Type B pancreatic cell (in vitro differentiated cells): ENCODE measurements at places on chromosomes 7 and 10.
A peak's percentile ranks its signal among the peaks of the same experiment; 100 is the strongest.

GRCh38 chr10:121949451-121949850 lies 21.6 kb upstream of the ATE1 start:
- DNase-seq, result no peak
- peaks cover 10% of the 10 kb centered on the region for H3K4me1 ChIP-seq
- H3K36me3 ChIP-seq, result peaks cover 18% of the 10 kb centered on the region
- no peak overlapping the region for H3K27ac ChIP-seq

- no peak overlapping the region for H3K27ac ChIP-seq
- no peaks in the 10 kb centered on the region for H3K27me3 ChIP-seq
- H3K36me3 ChIP-seq, result no peaks in the 10 kb centered on the region
- H3K4me1 ChIP-seq, result peaks cover 19% of the 10 kb centered on the region
- DNase-seq, result no peak
Measured at GRCh38 chr7:29639386-29639785, 75.8 kb downstream of the PRR15 start.

- H3K4me1 ChIP-seq, result peaks cover 13% of the 10 kb centered on the region
- H3K27me3 ChIP-seq, result no peaks in the 10 kb centered on the region
- no peak overlapping the region for H3K27ac ChIP-seq
- H3K4me3 ChIP-seq, result no peak overlapping the region
- no peak for DNase-seq
Measured at GRCh38 chr10:61635932-61636331, 26.8 kb upstream of the CABCOCO1 start.

DNA sequence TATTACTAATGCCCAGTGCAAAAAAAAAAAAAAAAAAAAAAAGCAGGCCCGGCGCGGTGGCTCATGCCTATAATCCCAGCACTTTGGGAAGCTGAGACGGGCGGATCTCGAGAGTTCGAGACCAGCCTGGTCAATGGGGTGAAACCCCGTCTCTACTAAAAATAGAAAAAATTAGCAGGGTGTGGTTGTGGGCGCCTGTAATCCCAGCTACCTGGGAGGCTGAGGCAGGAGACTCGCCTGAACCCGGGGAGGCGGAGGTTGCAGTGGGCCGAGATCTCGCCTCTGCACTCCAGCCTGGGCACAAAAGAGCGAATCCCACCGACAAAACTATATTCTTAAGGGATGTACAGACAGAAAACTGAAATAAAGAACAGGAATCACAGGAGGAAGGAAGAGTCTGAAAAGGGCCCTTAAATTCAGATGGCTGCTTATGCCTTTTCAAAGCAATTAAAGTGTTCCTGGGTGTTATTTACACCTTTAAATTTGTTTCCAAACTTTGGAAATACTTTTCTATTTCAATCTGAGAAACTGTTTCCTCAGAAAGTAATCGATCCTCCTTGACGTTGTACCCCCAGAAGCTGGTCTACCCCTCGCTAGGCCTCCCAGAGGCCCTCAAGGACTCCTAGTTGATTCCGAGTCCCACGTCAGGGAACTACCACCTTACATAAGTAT lies 2.0 kb upstream of the KMT2E start:
- peak overlapping the region; percentile 100 for H3K27ac ChIP-seq
- H3K4me3 ChIP-seq, result peak overlapping the region; percentile 99
- H3K36me3 ChIP-seq, result peaks cover 21% of the 10 kb centered on the region
- H3K27me3 ChIP-seq, result peaks cover 8% of the 10 kb centered on the region
- DNase-seq, result no peak
- peaks cover 21% of the 10 kb centered on the region for H3K4me1 ChIP-seq

- no peak for DNase-seq
- H3K36me3 ChIP-seq, result peaks cover 11% of the 10 kb centered on the region
- H3K4me3 ChIP-seq, result no peak overlapping the region
- peaks cover 10% of the 10 kb centered on the region for H3K4me1 ChIP-seq
Measured at GRCh38 chr7:73702226-73702625, 17.2 kb downstream of the STX1A start.

GRCh38 chr10:17178006-17178405 lies 23.5 kb downstream of the TRDMT1 start:
- no peak overlapping the region for H3K4me3 ChIP-seq
- no peak for DNase-seq
- H3K4me1 ChIP-seq, result peaks cover 36% of the 10 kb centered on the region

DNA sequence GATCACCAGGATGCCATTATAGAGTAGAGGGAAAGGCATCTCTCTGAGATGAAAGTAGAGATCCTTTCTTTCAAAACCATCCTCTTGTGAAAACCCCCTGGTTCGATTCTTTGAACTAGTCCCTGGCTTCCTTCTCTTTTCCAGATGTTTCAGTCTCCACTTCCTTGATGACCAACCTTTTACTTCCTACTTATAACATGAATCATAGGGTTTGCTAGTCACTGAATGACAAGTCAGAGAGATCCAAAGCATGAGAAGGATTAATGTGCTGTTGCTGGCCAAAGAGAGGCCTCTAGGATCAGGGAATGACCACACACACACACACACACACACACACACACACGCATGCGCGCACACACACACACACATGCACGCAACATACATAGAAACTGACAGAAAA lies 161.1 kb upstream of the FRMD4A start:
- DNase-seq, result no peak
- peaks cover 3% of the 10 kb centered on the region for H3K27me3 ChIP-seq
- H3K4me3 ChIP-seq, result no peak overlapping the region
- H3K36me3 ChIP-seq, result no peaks in the 10 kb centered on the region
- H3K4me1 ChIP-seq, result no peaks in the 10 kb centered on the region
- H3K27ac ChIP-seq, result no peak overlapping the region

DNA sequence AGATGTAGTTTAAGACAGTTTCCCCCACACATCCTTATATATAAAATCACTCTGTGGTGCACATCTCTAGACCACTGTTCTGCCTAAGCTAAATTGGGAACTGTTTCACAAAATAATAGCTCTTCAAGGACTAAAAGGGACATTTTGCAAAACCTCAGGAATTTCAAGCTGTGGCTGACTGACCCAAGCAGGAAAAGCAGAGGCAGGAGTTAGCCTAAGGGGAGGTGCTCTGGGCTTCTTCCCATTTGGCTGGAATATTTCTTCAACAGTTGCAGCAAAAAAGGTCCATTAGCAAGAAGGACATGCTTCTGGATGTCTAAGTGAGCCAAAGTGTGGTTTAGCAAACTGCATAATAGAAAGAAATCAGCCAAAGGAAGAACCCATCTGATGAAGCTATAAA lies 551.2 kb upstream of the ANKRD30A start:
- no peak overlapping the region for H3K4me3 ChIP-seq
- H3K4me1 ChIP-seq, result no peaks in the 10 kb centered on the region
- H3K27ac ChIP-seq, result no peak overlapping the region
- H3K27me3 ChIP-seq, result no peaks in the 10 kb centered on the region
- no peak for DNase-seq
- no peaks in the 10 kb centered on the region for H3K36me3 ChIP-seq

GRCh38 chr7:127253281-127254162 lies 781 bp upstream of the GRM8 start:
- peaks cover 5% of the 10 kb centered on the region for H3K4me1 ChIP-seq
- H3K27ac ChIP-seq, result no peak overlapping the region

GRCh38 chr10:62038609-62039190 lies 137.2 kb downstream of the ARID5B start:
- DNase-seq, result no peak
- H3K27ac ChIP-seq, result peak overlapping the region; percentile 79
- H3K36me3 ChIP-seq, result peaks cover 13% of the 10 kb centered on the region
- no peaks in the 10 kb centered on the region for H3K27me3 ChIP-seq
- peak overlapping the region; percentile 50 for H3K4me3 ChIP-seq

DNA sequence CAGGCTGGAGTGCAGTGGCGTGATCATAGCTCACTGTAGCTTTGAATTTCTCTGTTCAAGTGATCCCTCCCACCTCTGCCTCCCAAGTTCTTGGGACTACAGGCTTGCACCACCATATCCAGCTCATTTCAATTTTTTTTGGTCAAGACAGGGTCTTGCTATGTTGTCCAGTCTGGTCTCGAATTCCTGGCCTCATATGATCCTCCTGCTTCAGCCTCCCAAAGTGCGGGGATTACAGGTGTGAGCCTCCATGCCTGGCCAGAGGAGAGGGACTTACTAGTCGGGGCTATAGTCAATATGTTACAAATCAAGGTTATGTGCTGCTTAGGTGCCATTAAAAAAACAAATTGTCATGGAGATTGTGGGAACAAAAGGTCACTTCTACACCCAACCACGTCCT lies 105.3 kb upstream of the GALNT17 start:
- H3K4me3 ChIP-seq, result no peak overlapping the region
- no peak overlapping the region for H3K27ac ChIP-seq
- no peak for DNase-seq
- no peaks in the 10 kb centered on the region for H3K36me3 ChIP-seq
- H3K27me3 ChIP-seq, result peaks cover 2% of the 10 kb centered on the region
- no peaks in the 10 kb centered on the region for H3K4me1 ChIP-seq

- no peak overlapping the region for H3K27ac ChIP-seq
- no peak for DNase-seq
- H3K4me1 ChIP-seq, result peaks cover 9% of the 10 kb centered on the region
Measured at GRCh38 chr10:75924309-75924902, 493.0 kb downstream of the LRMDA start.

DNA sequence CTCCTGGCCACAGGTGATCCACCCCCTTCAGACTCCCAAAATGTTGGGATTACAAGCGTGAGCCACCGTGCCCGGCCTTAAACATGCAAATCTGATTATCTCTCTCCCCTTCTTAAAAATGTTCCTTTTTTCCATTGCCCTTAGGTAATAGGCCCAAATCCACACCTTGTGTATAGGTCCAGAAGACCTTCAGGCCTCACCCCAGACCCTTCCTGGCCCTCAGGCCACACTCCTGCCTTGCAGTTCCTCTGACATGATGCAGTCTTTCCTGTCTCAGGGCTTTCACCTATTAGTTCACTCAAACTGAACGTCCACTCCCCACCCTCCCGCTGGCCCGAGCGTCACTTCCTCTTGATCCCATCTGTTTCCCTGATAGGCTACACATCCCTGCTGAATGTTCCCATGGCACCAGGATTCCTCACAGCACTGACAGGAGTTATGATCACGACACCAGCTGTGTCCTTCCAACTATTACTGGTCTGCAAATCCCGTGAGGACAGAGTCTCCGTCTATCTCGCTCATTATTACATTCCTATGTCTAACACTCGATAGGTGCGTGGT lies 46.4 kb downstream of the DENND2A start:
- H3K27me3 ChIP-seq, result no peaks in the 10 kb centered on the region
- H3K27ac ChIP-seq, result no peak overlapping the region
- peaks cover 11% of the 10 kb centered on the region for H3K36me3 ChIP-seq
- DNase-seq, result no peak
- H3K4me1 ChIP-seq, result peaks cover 31% of the 10 kb centered on the region

DNA sequence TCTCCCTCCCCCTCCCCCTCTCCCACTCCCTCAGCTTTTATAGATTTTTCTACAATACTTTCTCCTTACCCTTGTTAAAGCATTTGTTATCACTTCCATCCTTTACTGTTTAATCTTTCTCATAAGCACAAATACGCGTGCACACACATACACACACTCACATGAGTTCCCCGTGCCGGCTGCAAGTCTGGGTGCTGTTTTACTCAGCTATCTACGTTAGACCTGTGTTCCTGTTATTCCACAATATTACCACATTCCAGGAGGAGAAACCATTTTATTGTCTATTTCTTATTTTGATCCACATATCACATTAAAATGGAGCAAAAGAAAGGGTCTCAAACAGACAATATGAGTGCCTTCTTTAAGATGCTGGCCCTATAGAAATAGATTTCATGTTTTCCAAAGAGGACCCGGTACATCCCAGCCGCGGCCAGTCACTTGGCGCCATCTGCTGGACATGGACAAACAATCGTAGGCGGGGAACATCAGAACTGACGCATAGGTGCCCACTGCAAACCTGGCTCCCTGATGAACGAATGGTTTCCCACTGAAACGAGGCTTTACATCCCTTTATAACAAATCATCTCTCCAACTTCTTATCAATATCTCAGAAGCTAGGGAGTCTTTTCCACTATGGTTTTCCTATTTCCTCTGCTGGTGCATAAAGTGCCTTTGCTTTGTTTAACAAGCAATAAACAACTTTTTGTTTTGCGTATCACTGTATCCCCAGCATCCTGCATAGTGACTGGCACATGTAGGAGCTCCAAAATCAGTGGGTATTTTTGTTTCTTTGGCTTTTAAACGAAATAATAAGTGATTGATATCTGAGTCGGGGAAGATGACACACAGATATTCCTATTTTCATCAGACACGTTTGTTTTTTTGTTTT lies 25.2 kb upstream of the OPTN start:
- H3K4me3 ChIP-seq, result no peak overlapping the region
- H3K4me1 ChIP-seq, result peaks cover 4% of the 10 kb centered on the region
- H3K27me3 ChIP-seq, result peaks cover 5% of the 10 kb centered on the region
- no peak overlapping the region for H3K27ac ChIP-seq
- no peak for DNase-seq
- H3K36me3 ChIP-seq, result peaks cover 4% of the 10 kb centered on the region

DNA sequence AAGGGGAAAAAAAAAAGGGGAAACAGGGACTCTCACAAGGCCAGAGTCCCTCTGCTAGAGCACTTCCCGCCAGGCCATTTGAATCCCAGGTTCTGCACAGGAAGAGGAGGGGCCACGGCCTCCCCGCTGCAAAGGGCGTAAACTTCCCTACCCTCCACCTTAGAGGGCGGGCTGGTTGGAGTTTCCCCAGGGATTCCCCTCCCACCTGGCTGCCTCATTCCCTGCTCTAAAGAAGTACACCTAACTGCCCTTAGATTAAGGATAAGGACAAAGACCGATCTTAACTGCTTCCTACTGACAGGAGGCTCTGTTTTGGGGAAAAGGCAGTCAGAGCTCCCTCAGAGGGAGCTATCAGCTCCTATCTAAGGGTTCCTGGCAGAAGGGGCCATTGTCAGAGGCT lies 102.0 kb upstream of the ARMC3 start:
- peaks cover 4% of the 10 kb centered on the region for H3K4me1 ChIP-seq
- no peak overlapping the region for H3K4me3 ChIP-seq
- peaks cover 6% of the 10 kb centered on the region for H3K36me3 ChIP-seq
- peaks cover 5% of the 10 kb centered on the region for H3K27me3 ChIP-seq
- H3K27ac ChIP-seq, result peak overlapping the region; percentile 11

DNA sequence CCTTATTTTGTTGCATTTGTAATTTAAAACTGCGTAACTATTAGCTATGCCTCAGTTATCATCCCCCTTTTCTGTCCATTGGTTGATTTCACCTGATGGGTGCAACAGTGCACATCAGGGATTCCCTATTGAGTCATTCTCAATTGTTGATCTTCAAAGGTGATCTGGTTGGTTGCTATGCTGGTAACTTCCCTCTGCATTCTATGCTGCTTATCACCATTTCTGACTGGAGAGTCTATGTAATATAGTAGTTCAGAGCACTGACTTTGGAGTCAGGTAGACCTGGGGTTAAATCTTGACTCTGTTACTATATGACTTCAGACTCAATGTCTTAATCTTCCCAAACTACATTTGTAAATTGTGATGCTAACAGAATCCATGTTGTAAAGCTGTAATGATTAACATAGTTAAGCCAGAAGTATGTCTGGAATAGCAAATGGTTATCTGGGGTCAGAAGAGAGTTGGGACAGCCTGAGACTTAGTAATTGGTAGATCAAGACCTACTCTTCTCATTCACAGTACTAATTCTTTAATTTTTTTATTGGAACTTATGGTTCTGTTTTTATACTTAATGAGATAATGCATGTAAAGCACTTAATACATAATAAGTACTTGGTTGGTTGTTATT lies 38.1 kb downstream of the EXOC6 start:
- H3K4me3 ChIP-seq, result no peak overlapping the region
- H3K36me3 ChIP-seq, result no peaks in the 10 kb centered on the region
- H3K27me3 ChIP-seq, result no peaks in the 10 kb centered on the region
- H3K4me1 ChIP-seq, result peaks cover 3% of the 10 kb centered on the region
- DNase-seq, result no peak
